ENCODE measurements at places on chromosomes 5 and 9.

- DNase-seq = no peak
- no peaks in the 10 kb centered on the region for H3K36me3 ChIP-seq
- no peaks in the 10 kb centered on the region for H3K4me1 ChIP-seq
- H3K4me3 ChIP-seq = no peak overlapping the region
- H3K27me3 ChIP-seq = no peaks in the 10 kb centered on the region
Observed at GRCh38 chr9:82722051-82722450, 340.9 kb downstream of the RASEF start.

DNA sequence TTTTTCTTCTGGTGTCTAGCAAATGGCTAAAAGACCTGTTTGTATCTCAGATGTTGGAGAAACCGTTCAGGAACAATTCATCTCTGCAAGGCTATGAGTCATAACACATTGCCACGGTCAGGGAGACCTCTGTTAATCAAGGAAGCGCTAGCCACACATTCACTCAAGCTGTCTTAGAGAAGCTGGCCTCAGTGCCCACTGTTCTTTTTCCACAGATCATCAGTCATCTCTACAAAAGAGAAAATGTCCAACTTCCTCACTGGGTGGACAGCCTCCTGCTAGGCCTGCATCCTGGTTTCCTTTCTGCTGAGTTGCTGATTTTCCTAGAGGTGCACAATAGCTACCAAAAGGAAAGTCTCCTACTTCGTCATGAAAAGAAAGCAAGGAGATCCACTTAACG is 360.5 kb downstream of the BNC2 start:
- no peak overlapping the region for H3K27ac ChIP-seq
- no peak overlapping the region for H3K4me3 ChIP-seq
- H3K4me1 ChIP-seq = no peaks in the 10 kb centered on the region
- DNase-seq = no peak

GRCh38 chr5:83568186-83568585 is 96.6 kb downstream of the VCAN start:
- no peak overlapping the region for H3K27ac ChIP-seq
- H3K36me3 ChIP-seq = no peaks in the 10 kb centered on the region
- peaks cover 21% of the 10 kb centered on the region for H3K27me3 ChIP-seq
- H3K4me3 ChIP-seq = no peak overlapping the region
- peaks cover 3% of the 10 kb centered on the region for H3K4me1 ChIP-seq

GRCh38 chr5:116242343-116242742 is 157.5 kb downstream of the COMMD10 start:
- no peak overlapping the region for H3K4me3 ChIP-seq
- H3K4me1 ChIP-seq = no peaks in the 10 kb centered on the region
- H3K36me3 ChIP-seq = no peaks in the 10 kb centered on the region
- no peaks in the 10 kb centered on the region for H3K27me3 ChIP-seq

DNA sequence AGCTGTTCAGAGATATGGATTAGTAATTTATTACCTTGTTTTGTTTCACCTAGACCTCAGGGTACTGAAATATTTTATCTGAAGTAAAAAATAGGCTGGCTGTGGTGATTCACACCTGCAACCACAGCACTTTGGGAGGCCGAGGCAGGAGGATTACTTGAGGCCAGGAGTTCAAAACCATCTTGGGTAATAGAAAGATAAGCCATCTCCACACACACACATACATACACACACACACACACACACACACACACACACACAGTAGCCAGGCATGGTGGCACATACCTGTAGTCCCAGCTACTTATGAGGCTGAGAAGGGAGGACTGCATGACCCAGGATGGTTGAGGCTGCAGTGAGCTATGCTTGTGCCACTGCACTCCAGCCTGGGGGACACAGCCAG is 3.7 kb downstream of the ANXA2R start:
- peaks cover 35% of the 10 kb centered on the region for H3K4me1 ChIP-seq
- peak overlapping the region; percentile 97 for H3K27ac ChIP-seq
- peak overlapping the region; percentile 97 for H3K4me3 ChIP-seq
- H3K36me3 ChIP-seq = peaks cover 23% of the 10 kb centered on the region
- DNase-seq = no peak

GRCh38 chr5:73170522-73170921 is 2.5 kb upstream of the TMEM174 start:
- H3K4me1 ChIP-seq = no peaks in the 10 kb centered on the region
- H3K27me3 ChIP-seq = peaks cover 76% of the 10 kb centered on the region
- peak; percentile 22 for DNase-seq
- no peaks in the 10 kb centered on the region for H3K36me3 ChIP-seq

DNA sequence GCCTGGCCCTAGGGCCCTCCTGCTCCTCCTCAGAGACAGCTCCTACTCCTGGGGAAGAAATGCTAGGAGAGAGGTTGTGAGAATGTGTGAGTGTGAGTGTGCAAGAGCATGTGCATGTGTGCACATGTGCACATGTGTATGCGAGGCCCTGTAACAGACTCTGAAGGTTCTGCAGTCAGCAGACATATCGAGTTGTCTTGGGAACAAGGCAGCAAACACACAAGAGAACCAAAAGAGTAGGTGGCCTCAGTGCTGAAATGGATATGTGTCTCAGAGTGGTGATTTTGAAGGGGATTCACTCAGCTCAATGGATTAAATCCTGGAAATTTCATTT is 50.5 kb downstream of the MVB12B start:
- no peak overlapping the region for H3K27ac ChIP-seq
- H3K4me1 ChIP-seq = peaks cover 13% of the 10 kb centered on the region
- DNase-seq = no peak
- peaks cover 8% of the 10 kb centered on the region for H3K27me3 ChIP-seq
- no peak overlapping the region for H3K4me3 ChIP-seq

All from activated CD4-positive, alpha-beta memory T cell treated with anti-CD3 and anti-CD28 coated beads, Interleukin-2, amount 10 ng/mL, durations not matched to agents 7 days and 5 days (primary cell).